ENCODE measurements at places on chromosomes 7 and 10.
A peak's percentile ranks its signal among the peaks of the same experiment; 100 is the strongest.

DNA sequence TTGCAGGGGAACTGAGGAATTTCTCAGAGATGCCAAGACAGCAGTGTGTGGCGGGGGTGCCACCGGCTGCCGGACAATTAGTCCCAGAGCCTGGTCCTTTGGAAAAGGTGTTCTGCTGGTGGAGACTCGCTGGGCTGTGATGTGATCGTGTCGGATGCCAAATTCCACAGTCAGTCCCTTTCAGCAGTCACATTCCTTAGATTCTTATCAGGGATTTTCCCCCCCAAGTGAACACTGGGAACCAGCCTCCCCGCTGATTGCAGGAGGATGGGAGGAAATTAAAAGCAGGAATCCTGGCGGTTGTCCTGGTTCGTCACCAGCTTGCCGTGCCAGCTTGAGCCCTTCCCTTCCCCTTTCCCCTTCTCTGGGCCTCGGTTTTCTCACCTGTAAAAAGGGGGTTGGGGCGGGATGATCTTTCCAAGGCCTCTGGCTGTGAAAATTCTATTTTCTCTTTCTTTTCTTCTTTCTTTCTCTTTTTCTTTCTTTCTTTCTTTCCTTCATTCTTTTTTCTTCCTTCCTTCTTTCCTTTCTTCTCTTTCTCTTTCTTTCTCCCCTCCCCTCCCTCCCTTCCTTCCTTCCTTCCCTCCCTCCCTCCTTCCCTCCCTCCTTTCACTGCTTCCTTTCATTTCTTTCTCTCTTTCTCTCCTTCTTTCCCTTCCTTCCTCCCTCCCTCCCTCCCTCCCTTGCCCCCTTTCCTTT is 39.6 kb downstream of the COL26A1 start:
- no peak for DNase-seq

DNA sequence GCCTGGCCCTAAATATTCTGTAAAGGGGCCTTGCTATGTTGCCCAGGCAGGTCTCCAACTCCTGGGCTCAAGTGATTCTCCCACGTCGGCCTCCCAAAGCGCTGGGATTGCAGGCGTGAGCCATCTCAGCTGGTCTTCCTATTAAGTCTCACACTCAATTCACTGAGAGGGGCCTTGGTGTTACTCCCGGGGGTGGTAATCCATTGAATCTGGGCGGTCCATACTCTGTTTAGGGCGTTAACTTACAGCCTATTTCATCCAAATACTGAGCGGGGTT is 665 bp upstream of the SRRT start:
- DNase-seq = no peak

DNA sequence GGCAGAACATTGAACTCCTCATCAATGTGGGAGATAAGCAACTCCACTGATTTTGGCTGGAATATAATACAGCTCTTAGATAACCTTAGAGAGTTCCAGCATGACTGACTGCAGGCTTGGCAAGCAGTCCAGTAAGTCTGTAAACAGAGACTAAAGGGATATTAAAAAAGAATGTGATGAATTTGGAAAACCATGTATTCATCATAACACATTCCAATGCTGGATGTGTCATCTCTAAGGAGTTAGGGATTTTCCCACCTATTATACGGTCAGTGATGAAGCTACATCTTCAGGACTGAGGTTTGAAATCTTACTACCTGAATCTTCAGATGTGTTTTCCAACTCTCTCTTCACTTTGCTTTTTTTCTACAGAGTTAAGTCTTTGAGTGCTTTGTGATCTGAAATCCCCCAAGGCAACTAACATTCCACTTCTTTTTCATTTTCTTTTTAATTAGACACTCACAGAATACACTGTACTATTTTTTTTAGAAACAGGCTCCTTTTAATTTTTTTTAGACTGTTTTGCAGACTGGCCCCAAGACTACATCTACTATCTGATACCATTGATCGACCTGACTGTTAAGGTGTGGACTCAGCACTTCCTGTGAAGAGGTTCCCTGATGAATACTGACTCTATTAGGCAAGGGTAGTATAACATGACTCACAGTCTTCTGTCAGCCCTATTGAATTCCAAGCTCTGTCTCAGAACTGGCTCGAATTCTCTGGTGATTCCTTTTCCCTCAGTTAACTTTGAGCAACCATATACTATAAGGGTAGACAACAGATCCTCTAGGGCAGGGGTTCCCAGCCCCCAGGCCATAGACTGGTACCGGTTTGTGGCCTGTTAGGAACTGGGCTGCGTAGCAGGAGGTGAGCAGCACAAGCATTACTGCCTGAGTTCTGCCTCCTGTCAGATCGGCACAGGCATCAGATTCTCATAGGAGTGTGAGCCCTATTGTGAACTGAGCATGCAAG is 678.2 kb downstream of the GRM8 start:
- no peak for DNase-seq

DNA sequence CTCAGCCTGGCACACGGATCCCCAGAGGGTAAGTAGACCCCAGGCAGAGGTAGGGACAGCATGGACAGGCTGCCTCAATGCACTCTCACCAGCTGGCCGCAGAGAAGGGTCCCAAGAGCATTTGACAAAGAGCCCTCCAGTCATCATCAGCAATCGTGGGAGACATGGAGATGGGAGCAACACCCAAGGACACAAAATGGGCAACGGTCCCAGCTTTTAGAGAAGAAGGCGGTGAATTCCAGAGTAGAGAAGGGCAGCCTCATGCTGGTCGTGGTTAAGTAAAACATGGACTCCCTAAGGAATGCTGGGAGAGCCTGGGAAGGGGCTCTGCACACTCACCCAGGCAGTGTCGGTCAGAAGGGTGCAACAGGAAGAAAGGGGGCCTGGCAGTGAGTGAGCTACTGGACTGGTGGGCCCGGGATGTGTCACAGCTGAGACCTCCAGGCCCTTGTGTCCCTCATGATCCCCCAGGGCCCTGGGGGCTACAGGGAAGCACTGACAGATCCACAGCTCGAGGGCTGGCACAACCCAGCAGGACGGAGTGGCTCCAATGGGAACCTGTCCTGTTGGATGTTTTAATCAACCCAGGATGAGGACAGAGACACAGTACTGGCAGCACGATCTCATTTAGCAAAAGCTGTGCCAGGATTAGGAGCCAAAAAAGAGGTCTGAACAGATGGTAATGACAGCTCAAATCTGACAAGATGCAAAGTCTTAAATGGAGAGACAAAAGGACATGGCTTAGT is 147.1 kb downstream of the NEURL1 start:
- no peak for DNase-seq

DNA sequence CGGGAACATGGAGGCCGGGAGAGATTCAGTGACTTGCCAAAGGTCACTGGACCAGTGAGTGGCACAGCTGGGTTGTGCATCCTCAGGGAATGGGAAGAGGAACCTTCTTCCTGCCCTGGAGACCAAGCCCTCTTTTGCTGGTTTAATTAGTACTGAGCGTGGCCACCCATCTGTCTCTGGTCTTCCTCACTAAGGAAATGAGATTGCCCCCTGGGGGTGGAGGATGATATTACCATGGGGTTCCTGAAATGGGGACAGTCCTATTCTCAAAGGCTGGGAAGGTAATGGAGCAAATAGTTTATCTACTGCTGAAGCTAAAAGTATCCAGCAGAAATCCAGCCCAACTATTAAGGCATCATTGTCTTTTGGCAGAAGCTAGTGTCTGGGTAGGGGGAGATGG is 98.6 kb upstream of the FGFR2 start:
- peak; percentile 11 for DNase-seq

- DNase-seq = no peak
Measured at GRCh38 chr7:69433081-69433480, 165.2 kb upstream of the AUTS2 start.

- no peak for DNase-seq
Measured at GRCh38 chr7:30430777-30431176, 47.8 kb downstream of the NOD1 start.

All from foreskin melanocyte (primary cell).